ENCODE measurements at places on chromosomes 4 and X. TPM values are rescaled to one million over a fixed set of nuclear protein-coding genes. Genes with fewer than 3 reads are reported as not detected.

Gene P2RY8
- total RNA-seq, result not detected

Gene ATOH1
- total RNA-seq, result not detected

Gene FBXL5
- 157 TPM for total RNA-seq

Gene TSPAN6
- 44.5 TPM for total RNA-seq

Gene BEND4
- not detected for total RNA-seq

Gene STPG2
- 0.32 TPM for total RNA-seq

Gene RAB39B
- 0.43 TPM for total RNA-seq

DNA sequence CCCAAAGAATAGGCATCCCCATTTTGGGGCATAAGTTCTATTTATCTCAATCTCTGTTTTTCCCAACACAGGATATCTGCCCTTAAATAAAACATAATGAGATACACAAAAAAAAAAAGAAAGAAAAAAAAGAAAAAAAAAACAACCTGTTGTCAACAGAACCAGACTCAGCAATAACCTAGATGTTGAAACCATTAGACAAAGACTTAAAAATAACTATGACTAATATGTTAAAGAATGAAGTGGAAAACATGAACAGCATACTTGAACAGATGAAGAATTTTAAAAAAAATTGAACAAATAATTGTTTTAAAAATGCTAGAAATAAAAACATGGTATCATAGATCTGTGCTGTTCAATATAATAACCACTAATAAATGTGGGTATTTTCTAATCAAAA, 93.4 kb upstream of the RXFP1 start:
- DNase-seq, result peak; percentile 34

DNA sequence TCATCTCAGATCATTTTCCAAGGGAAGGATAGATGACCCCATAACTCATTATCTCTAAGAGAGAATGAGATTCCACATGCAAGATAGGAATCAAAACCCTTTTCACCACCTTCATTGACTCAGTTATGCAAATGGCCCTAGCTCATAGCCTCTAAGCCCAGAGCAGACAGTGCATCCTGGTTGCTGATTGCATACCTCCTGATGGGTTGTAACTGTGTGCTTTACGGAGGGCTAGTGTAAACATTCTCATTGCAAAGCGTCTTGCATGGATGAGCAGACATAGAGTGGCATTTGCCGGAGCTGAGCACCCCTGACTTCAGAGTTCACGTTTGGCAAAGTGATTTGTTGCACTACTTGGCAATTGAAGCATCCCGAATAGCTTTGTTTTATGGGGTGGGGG, 151.0 kb downstream of the VCX3A start:
- DNase-seq, result no peak

- peak; percentile 83 for DNase-seq
These were observed 127.8 kb downstream of the UBE2K start for GRCh38 chr4:39825741-39826231.

GRCh38 chr4:173195109-173195508, 26.5 kb downstream of the GALNT7 start:
- DNase-seq, result no peak

DNA sequence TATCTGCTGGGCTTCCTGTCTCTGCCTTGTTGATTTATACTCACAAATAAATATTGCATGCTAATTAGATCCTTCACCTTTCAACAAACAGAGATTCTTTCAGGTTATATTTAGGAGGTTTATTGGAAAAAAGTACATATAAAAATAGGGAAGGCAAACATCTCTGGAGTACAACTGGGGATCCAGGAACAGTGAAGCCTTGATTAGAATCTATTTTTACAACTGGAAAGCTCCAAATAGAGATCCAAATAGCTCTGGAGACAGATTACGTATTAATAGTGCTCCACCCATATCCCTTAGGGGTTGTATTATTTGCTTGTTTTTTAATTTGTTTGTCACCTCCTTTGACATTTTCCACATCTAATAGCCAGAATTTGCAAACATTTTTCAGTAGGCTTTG, 46.9 kb upstream of the MAP9 start:
- no peak for DNase-seq

GRCh38 chrX:84339507-84340364, 151.7 kb upstream of the RPS6KA6 start:
- peak; percentile 10 for DNase-seq

DNA sequence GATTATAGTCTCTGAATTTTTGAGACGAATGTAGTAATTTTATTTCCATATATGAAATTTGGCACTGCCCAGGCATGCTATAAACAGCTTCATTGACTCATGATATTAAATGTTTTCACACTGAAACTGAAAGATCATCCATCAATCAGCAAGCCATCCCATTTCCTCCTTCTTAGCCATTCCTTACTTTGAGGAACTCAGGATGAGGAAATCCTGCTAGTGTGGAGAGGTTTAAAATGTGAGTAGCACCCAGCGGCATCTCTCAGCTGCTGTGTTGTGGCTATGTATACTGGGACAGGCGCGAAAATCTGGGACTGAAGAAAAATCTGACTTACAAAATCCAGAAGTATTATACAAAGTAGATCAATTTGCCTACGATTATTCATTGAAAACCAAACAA, 52.1 kb downstream of the PTCHD1 start:
- no peak for DNase-seq

DNA sequence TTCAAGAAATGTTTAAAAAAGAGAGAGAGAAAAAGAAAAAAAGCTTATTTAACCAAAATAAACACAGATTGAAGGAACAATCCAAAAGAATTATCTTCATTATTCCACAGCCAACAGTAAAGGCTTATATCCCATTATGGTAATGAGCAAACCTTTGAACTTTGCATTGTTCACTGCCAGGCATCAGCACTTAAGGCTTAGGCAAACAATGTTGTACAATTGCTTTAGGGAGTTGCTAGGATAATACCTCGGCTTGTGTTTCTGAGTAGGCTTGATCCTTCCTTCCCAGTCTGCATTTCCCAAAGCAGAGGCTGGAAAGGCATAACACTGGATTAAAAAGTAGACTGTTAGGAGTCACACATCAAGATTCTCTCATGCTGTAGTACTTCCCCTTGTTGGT, 352.7 kb upstream of the IGFBP7 start:
- no peak for DNase-seq

DNA sequence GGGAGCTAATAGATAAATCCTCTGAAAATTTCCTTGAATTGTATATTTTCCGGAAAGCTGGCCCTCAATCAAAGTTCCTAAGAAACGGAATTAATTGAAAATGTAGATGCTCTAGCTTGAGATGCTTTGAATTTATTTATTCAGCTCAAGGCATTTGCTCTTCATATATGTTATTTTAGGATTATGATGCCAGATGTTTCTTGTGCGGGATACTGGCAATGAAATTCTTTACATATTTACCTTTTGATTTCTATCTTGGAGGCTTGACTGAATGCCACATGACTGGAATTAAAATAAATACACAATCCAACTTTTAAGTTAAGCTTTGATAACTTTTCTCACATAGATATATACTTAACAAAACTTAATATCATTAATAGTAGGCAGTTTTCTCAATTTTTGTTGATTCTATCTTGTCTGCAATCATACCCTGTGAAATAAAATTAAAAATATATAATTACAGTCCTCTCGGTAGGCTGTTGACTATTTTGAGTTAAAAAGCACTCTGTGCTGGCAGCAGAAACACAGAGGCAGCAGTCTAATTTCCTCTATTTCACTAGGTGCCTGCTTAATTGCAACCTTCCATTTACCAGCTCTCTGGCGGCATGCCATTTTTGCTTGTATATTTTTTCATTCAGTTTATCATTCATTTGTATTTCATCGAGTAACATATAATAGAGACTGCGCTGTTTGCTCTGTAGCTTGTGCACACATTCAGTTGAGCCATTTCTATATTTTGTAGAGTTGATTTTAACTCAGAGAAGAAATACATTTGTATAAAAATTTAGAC, 991.5 kb downstream of the ADGRL3 start:
- DNase-seq, result no peak

GRCh38 chrX:146907391-146908240, 93.1 kb upstream of the CXorf51A start:
- no peak for DNase-seq

All from fibroblast of villous mesenchyme (primary cell).